CD4-positive, alpha-beta T cell treated with Interleukin-17A for 4 hours (primary cell): ENCODE measurements at places on chromosomes 1 and 21.

GRCh38 chr1:207334337-207334736, 12.9 kb downstream of the CD55 start:
- DNase-seq = no peak

GRCh38 chr1:59215766-59216291, 81.1 kb upstream of the FGGY start:
- DNase-seq = no peak

- DNase-seq = peak; percentile 38
These were observed 92.4 kb upstream of the GPR88 start for GRCh38 chr1:100445565-100445964.

DNA sequence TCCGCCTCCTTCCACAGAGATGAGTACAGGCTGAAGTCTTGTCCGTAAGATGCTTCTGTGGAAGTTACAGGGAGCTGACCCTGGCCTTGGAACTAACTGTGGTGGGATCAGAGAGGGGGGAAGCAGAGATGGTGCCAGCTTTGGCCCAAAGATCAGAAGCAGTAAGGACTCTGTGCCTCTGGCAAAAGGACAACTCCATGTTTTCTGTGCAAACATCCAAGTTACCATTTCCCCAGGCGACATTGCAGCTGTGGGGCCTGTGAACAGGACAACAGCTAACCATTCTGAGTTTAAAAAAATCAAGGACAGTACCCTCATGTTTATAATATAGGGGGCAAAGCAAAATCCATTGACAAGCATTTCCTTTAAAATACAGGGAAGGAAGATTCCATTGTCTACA, 38.4 kb downstream of the TEX35 start:
- DNase-seq = no peak

DNA sequence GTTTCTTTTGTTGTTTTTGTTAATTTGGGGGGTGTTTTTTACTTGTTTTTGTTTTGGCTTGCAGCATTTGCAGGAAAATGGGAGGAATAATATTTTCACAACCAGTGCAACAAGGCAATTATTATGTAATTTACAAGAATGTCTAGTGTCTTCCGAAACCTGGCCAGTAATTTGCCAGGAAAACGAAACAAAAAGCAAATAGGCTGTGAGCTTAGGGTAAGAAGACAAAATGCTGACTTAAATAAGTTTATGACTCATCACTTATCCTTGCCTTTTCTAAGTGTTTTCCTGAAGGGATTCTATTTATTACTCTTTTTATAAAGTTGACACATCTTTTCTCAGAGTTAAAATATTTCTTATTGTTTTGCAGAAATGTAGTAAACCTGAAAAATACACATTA, 49.8 kb downstream of the KCNT2 start:
- no peak for DNase-seq

GRCh38 chr1:116131866-116132605, 20.8 kb downstream of the MAB21L3 start:
- no peak for DNase-seq
